Head of caudate nucleus (tissue), 42 donors: ENCODE measurements at places on chromosomes 5 and 9.

- DNase-seq: no peak
Observed at GRCh38 chr5:160479926-160480325, 58.3 kb downstream of the PTTG1 start.

DNA sequence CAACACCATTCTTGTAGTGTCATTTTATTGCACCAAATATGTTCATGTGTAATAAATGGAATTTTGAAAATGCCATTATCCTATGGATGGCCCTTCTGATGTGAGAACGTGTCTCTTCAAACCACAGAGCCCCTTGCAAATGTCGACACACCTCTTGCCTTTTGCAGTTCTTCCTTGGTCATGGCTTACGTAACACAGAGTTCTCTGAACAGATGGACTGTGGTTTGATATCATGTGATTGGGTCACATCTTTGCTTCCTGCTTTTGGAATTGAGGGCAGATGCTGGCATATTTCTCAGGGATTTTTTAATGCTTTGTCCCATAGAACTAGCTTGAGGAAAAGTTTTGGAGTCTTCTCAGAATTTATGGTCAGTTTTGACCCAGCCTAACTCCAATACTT, 4.6 kb downstream of the TGFBR1 start:
- no peak for DNase-seq

DNA sequence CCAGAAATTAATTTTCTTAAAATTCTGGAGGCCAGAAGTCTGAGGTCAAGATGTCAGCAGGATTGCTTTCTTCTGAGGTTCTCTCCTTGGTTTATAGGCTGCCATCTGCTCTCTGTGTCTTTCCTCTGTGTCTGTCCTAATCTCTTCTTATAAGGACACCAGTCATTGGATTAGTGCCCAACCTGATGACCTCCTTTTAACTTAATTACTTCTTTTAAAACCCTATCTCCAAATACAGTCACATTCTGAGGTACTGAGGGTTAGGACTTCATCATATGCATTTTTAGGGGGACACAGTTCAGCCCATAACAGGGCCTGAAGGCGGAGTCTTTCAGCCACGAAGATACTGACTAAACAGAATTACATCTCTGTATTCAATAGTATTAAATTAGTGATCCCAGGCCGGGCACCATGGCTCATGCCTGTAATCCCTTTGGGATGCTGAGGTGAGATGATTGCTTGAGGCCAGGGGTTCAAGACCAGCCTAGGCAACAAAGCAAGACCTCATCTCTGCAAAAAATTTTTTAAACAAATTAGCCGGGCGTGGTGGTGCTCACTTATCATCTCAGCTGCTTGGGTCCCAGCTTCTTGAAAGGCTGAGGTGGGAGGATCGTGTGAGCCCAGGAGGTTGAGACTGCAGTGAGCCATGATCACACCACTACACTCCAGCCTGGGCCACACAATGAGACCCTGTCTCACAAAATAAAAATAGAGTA, 5.9 kb upstream of the RPS6 start:
- no peak for DNase-seq

DNA sequence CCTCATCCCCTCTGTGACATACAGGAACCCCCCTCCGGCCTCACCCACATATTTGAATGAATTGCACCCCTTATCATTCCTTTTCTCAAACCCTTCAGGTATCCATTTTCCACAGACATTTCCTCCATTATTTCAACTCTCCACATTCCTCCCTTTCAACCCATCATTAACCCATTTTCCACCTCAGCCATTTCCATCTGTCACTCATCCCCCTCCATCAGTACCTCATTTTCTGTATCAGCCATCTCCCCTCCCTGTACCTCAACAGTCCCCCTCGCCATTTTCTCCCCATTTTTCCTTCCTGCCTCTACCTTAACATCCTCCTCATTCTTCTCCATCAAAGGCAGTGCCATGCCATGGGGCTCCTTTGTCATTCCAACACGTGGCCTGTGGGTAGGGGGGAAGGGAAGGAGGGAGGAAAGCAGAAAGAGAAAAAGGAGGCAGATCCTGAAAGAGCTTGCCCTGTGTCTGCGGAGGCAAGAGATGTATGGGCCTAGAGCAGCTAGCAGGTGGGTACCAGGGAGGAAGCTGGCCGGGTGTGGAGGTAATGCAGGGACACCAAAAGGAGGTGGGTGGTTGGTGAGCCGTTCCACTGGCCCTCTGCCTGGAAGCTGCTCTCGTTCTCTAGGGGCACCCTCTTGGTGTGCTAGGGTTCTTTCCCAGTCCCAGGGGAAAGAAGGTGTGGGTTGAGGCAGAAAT, 1.5 kb downstream of the DNAJB5 start:
- DNase-seq: no peak

DNA sequence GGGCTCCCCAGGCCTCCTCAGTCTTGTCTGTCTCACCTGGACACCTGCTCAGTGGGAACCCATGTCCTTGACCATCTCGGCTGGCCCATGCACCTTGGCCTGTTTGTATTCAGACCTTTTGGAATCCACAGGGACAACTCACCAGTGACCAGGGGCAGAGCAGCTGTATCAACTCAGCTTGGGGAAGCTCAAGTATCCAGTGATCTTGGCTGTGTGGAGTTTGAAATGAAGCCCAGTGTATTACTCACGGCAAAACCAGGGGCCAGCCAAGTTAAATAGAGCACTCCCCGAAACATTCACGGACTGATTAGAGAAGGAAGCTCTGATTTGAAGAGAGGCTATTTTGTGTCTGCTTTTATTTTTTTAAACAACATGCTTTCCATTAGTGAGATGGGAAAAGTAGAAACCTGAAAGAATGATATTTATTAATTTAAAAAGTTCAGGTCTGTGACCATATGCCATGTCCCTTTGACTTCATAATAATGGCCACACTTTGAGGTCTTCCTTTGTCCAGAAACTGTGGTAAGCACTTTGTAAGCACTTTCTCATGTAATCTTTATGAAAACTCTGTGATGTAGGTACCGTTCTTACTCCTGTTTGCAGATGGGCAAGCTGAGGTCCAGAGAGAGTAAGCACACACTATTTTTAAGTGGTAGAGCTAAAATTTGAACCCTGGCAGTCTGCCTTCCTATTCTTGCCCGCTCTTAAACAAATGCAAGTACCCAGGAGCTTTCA, 656.5 kb downstream of the BNC2 start:
- DNase-seq: no peak
